GM12878 (cell line): ENCODE measurements at places on chromosomes 5 and 9. TPM values are rescaled to one million over a fixed set of nuclear protein-coding genes. Genes with fewer than 3 reads are reported as not detected.

DNA sequence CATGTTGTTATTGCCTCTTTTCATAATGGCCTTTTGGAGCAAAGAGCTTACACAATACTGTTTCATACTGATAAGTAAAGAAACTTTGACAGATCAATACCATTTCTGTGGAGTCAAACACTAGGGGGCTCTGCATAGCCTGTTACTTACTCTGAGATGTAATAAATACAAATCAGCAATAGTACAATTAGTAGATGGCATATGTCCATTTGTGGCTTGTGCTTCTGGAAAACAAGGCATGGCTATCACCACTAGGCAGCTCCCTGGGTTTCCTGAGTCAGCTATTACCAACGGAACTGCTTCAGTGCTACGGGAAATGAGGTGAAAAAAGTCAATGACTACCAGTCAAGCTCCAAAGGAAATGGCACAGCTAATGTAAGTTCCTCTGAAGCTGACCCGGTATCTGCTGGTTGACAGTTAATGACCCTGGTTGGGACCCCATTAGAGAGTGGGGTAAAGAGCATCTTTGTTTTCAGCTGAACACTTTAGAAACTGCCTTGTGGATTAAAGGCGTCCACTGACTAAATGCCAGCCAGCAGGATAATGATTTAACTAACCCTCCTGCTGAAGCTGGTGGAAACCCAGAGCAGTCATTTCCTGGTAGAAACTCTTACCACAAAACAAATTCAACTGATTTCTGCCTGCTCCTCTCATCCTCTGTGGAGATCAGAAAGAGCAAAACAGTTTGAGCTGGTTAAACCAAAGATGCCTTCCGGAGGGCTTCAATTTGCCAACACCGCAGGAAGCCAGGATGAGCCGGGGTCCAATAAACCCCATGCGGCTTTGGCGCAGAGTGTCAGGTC is 69.0 kb upstream of the FAM169A start:
- H3K27me3 ChIP-seq, result no peaks in the 10 kb centered on the region; the same call in 1 of the 2 replicates
- H3K36me3 ChIP-seq, result no peaks in the 10 kb centered on the region
- no peak overlapping the region for H3K4me3 ChIP-seq

Gene IL4
- not detected in 2 replicates for total RNA-seq

DNA sequence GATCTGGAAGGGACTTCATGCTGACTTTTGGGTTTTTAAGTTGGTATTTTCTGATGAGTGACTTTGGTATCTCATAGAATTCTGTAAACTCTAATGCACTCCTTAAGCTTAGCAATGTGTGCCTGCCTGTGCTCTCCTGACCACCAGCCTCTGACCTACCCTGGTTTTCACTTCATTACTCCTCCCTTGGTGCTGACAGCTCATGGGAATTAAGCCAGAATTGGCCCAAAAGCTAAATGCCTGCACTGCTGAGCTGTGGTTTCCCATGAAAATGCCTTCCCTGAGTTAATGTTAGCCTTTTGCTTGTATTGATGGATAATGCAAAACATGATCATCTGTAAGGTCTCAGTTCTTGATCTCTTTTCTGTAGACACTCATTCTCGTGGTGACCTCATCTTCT is 308.0 kb downstream of the DOCK8 start:
- no peak overlapping the region for H3K4me3 ChIP-seq
- no peaks in the 10 kb centered on the region for H3K27me3 ChIP-seq
- H3K4me1 ChIP-seq, result no peaks in the 10 kb centered on the region
- DNase-seq, result no peak
- H3K36me3 ChIP-seq, result no peaks in the 10 kb centered on the region

GRCh38 chr5:159342840-159343239 is 12.6 kb upstream of the IL12B start:
- DNase-seq, result no peak
- no peak overlapping the region for H3K27ac ChIP-seq
- H3K4me3 ChIP-seq, result no peak overlapping the region
- H3K27me3 ChIP-seq, result no peaks in the 10 kb centered on the region
- no peaks in the 10 kb centered on the region for H3K36me3 ChIP-seq

DNA sequence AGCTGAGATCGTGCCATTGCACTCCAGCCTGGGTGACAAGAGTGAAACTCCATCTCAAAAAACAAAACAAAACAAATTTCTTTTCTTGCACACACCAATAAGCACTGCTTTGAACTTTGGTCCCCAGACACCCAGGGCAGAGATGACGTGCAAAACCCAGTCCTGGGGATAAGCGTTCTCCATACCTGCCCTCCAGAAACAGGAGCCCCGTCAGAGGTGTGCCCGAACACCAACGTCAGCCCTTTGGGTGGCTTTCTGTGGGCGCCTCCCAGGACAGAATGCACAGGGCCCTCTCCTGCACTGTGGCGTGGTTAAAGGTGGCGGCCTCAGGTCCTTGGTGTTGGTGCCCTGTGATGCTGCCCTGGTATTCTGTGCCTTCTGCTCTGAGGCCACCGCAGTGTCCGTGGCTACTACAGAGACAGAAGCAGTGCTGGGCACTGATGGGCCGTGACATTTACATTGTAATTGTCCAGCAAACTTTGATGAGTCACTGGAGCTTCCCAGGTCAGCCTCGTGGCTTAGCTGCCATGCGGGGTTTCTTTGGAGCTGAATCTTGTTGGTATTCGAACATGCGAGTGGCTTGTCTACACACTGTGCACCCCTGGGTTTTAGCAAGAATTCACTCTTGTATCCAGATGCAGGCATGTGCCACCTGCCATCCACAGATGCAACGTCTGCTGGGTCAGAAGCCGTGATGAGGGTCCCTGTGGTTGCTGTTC is 9.8 kb downstream of the PPP1R26 start:
- H3K27me3 ChIP-seq, result no peaks in the 10 kb centered on the region
- H3K4me3 ChIP-seq, result no peak overlapping the region
- DNase-seq, result no peak

DNA sequence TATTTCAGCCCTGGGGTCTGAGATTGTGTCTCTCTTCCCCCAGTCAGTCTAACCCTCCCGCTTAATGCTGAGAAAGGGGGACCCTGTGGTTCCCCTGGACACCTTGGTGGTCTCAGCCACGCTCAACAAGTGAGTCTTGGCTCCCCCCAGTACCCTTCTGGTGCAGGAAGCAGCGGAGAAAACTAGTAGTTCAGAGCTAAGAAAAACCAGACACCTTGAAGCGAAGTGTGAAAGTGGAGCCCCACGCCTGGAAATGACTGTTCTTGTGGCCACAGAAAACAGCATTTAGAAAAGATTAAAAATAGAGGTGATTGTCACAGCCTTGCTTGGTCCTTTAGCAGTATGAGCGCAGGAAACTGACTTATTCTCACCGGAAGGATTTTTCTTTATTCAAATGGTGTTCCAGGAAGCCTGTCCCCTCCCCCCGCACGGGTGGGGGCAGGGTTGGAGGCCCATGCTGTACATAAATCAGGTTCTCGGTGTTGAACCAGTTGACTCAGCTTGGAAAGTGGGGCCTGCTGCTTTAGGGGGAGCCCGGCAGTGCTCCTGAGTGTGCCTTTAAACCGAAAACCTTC is 8.1 kb downstream of the ARPC5L start:
- peak; percentile 61 for DNase-seq
- H3K27ac ChIP-seq, result peak overlapping the region; percentile 94
- peaks cover 11% of the 10 kb centered on the region for H3K36me3 ChIP-seq
- H3K4me1 ChIP-seq, result peaks cover 19% of the 10 kb centered on the region
- peak overlapping the region; percentile 94 for H3K4me3 ChIP-seq

Gene ITK
- total RNA-seq, result 0.80 and 1.4 TPM in 2 replicates

Gene RNF20
- 28.0 and 38.9 TPM in 2 replicates for total RNA-seq

Gene MPDZ
- total RNA-seq, result 0.03 and 0.36 TPM in 2 replicates

DNA sequence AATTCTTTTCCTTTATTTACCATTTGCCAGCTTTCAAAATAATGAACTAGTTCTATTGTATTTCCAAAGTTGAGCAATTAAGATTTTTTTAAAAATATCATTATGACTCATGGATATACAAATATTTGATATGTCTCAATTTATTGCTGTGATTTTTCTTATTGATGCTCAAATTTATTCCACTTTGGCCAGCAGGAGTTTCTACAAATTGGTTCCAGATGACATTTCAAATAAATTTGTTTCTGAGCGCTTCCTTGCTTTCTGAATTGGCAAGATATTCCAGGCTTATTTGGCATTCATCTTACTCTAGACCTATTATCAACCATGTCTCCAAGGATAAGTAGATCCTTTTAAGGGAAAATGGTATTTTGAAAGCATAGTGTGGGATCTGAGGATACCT is 58.5 kb upstream of the TJP2 start:
- H3K27me3 ChIP-seq, result no peaks in the 10 kb centered on the region
- DNase-seq, result no peak
- H3K4me3 ChIP-seq, result no peak overlapping the region
- no peak overlapping the region for H3K27ac ChIP-seq

Gene AGXT2
- not detected in 2 replicates for total RNA-seq

DNA sequence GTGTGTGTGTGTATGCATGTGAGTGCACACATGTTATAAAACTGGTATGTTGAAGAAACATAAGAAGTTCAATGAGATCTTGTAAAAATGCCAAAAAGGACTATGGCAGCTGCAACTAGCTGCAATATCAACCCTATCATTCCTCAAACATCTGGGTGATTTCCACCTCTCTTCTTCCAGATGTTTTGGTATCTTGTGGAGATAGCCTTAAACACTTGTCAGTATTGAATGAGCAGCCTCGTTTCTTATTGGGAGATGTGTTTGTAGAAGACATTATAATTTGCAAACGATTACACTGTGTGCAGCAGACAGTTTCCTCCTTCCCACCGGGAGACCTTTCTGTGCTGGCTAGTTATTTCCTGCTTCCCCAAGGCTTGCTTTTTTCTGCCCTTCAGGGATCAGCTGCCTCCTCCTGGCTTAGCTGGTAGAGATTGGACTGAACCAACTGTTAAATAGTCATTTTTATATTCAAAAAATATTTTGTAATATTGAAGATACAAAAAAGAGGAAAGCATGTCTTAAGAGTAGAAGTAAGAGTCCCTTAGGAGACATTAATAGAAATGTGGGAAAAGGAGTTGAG is 168.4 kb upstream of the MPDZ start:
- H3K27ac ChIP-seq, result no peak overlapping the region
- no peaks in the 10 kb centered on the region for H3K36me3 ChIP-seq
- DNase-seq, result no peak

Gene EQTN
- not detected in 2 replicates for total RNA-seq

DNA sequence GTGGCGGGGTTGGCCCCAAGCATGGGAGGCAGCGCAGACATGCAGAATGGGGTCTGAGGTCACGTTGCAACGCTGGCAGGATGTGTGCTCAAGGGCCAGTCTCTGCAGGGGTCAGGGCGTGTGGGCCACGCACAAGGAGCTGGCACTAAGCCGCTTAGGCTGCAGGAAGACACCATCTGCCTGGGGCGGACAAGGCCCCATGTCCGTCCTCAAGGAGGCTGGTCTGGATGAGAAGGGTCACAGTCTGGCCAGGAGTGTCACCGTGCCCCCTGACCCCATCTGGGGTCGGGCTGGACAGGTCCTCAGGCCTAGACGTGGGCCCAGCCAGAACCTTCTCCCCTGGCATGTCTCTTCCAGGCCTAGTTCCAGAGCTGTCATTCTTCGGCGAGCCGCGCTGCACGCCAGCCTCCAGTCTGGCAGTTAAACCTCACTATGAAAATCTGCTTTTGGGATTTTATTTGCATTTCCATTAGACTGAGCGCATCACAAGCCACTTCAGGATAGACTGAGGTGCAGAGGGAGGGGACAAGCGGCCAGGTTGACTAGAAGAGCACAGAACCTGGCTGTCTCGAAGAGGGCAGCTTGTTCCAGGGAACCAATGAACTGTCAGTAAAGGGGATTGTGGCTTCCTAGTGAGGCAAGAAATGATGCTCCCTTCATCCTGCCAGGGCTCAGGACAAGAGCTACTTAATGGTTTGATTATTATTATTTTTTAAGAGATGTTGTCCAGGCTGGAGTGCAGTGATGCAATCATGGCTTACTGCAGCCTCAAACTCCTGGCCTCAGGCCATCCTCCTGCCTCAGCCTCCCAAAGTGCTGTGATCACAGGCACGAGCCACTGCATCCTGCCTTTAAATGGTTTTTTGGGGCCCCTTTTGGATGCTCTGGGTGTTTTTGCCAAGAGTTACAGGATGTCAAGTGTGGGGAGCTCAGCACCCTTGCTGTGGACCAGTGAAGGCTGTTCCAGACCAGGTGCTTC is 4.3 kb downstream of the BRD3OS start:
- peaks cover 5% of the 10 kb centered on the region for H3K4me1 ChIP-seq
- no peaks in the 10 kb centered on the region for H3K27me3 ChIP-seq
- H3K36me3 ChIP-seq, result peaks cover 4% of the 10 kb centered on the region
- H3K27ac ChIP-seq, result no peak overlapping the region

- no peak overlapping the region for H3K4me3 ChIP-seq
- no peak overlapping the region for H3K27ac ChIP-seq
- DNase-seq, result no peak
- H3K36me3 ChIP-seq, result no peaks in the 10 kb centered on the region
- peaks cover 1% of the 10 kb centered on the region; the same call in 1 of the 2 replicates for H3K27me3 ChIP-seq
- H3K4me1 ChIP-seq, result no peaks in the 10 kb centered on the region
Measured at GRCh38 chr9:134128727-134129679, 6.9 kb upstream of the WDR5 start.

- H3K36me3 ChIP-seq, result no peaks in the 10 kb centered on the region; the same call in 1 of the 2 replicates
- H3K4me1 ChIP-seq, result no peaks in the 10 kb centered on the region
- no peaks in the 10 kb centered on the region for H3K27me3 ChIP-seq
- H3K4me3 ChIP-seq, result no peak overlapping the region
- DNase-seq, result no peak
Measured at GRCh38 chr9:69076550-69076949, 41.0 kb downstream of the FXN start.
